Memory B cell (primary cell): ENCODE measurements at places on chromosomes 2 and 18.

GRCh38 chr2:182970486-182970885, 67.8 kb downstream of the NCKAP1 start:
- no peak for DNase-seq

DNA sequence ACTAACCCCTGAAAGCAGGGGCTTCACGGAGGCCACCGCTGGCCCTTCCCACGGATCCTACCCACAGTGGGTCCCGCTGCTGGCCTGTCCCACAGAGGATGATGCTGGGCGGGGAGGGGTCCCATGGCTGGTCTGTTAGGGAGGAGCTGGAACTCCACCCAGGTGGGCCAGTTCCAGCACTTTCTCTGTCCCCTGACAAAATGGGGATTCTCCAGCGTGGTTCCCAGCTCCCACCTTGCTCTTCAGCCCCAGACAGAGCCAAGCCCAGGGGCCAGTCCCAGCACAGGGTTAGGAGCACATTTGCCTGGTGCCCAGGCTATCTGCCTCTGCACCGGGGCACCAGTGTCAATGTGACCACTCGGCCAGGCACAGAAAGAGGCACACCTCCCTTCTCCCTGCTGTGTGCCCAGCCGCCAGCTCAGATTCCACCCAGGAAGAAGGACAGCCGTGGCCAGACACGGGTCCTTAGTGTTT, 50.0 kb downstream of the ANKMY1 start:
- DNase-seq = no peak

DNA sequence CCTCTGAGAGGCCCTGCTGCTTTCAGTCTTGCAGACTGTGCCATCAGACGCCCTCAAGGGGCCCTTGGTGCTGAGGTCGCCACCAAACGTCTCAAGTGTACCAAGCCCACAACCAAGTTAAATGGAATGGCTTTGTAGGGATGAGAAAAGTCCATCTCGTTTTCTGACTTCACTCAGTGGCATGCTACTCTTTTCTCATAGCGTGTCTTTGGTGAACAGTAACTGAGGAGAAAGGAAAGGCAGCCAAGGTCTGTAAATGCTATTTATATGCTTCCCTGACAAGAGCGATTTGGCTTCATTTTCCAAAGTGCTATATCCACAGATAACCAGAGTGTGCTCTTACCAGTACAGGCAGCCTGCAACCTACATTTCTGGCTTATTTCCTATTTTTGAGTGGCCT, 123.0 kb downstream of the MTX2 start:
- no peak for DNase-seq

- no peak for DNase-seq
These were observed 153.8 kb upstream of the ACAA2 start for GRCh38 chr18:49967171-49967570.

DNA sequence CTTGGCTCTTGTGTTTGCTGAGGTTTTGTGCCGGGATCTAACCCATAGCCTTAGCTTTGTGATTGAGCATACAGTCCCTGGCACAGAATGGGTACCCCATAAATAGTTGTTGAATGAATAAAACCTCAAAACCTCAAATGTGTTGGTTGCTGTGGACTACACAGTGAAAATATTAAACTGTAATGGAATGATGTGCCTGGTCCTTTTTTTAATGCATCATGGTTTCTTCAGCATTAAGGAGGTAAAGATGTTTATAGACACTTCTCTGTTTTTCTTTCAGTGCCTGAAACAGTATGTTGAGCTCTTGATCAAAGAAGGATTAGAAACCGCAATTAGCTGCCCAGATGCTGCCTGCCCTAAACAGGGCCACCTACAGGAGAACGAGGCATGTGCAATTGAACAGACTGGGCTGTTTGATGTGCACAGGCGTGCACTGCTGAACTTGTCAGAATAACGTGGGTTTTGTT, 97.0 kb downstream of the RNF144A start:
- no peak for DNase-seq

- DNase-seq = no peak
These were observed 16.6 kb upstream of the LNPK start for GRCh38 chr2:176018708-176019107.
